Activated T-cell treated with anti-CD3 and anti-CD28 coated beads, Interleukin-2, amount 50 U/mL, for 72 hours (primary cell): ENCODE measurements at places on chromosomes 6 and 20.

- no peak overlapping the region for H3K4me3 ChIP-seq
- peaks cover 1% of the 10 kb centered on the region for H3K36me3 ChIP-seq
- no peaks in the 10 kb centered on the region for H3K4me1 ChIP-seq
These were observed 44.4 kb upstream of the SIM1 start for GRCh38 chr6:100509101-100509500.

GRCh38 chr6:52718550-52718949 is 44.7 kb downstream of the GSTA2 start:
- no peak overlapping the region for H3K27ac ChIP-seq
- H3K4me3 ChIP-seq = no peak overlapping the region
- DNase-seq = no peak

DNA sequence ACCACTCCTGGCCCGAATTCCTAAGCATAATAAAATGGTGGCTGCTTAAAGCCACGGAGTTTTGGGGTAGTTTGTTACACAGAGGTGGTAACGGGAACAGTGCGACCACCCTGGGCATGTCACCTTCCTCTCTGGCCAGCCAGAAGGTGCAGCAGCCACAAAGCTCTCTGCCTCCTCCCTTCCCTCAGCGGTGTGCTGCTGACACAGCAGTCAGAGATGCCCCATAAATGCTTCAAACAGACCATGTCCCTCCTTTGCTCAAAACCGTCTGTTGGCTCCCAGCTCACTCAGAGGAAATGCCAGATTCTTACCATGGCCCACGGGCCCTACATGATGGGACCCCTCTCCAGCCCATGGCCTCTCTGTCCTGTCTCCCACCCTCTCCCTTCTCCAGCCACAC is 12.1 kb upstream of the TCF15 start:
- no peaks in the 10 kb centered on the region for H3K4me1 ChIP-seq
- H3K36me3 ChIP-seq = no peaks in the 10 kb centered on the region
- DNase-seq = no peak
- H3K4me3 ChIP-seq = no peak overlapping the region
- H3K27me3 ChIP-seq = peaks cover 62% of the 10 kb centered on the region

DNA sequence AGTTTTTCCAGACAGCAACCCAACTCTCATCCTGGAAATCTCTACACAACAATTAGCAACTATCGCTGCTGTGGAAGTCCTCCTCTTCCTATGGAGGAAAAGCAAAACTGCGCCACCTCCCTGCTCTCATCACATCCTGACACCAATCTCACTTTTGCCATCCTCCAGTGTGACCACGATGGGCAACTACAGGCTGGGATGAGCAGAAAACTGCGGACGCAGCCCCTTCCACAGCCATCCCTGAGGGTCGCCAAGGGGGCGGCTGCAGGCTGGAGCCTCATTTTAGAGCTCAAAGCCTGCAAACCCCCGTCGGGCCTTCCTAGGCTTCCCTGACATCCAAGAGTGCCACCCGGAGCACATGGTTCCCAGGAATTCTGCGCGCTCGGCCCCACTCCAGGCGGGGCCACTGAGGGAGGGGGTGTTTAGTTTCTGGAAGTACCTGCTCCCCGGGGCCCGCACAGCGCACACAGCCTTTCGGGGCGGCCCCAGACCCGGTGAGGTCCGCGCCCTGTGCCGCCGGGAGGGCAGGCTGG is 1.2 kb downstream of the TCFL5 start:
- H3K27me3 ChIP-seq = no peaks in the 10 kb centered on the region
- H3K4me1 ChIP-seq = peaks cover 15% of the 10 kb centered on the region
- peak overlapping the region; percentile 52 for H3K4me3 ChIP-seq
- no peaks in the 10 kb centered on the region for H3K36me3 ChIP-seq

GRCh38 chr20:2469991-2470422 is 582 bp downstream of the SNRPB start:
- peak overlapping the region; percentile 99 for H3K4me3 ChIP-seq
- peak overlapping the region; percentile 100 for H3K27ac ChIP-seq

DNA sequence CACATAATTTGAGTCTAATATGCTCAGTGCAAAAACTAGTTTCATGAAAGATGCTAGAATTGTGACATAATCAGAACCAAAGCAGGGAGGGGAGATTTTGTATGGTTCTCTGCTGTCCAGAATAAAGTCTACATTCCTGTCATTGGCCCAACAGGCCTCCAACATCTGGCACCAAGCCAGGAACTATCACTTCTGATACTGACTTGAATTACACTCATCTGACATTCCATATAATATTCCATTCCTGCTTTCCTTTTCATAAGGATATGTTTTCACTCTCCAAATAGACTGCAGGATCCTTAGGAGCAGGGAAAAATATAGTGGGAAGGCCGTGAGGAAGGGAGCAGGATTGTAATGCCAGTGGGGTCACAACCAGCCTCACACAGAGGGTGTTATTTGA is 84.6 kb upstream of the BTN3A2 start:
- no peaks in the 10 kb centered on the region for H3K27me3 ChIP-seq
- peaks cover 31% of the 10 kb centered on the region for H3K4me1 ChIP-seq

GRCh38 chr6:110971468-110971867 is 10.4 kb upstream of the RPF2 start:
- no peak for DNase-seq
- no peaks in the 10 kb centered on the region for H3K4me1 ChIP-seq
- no peaks in the 10 kb centered on the region for H3K27me3 ChIP-seq
- no peak overlapping the region for H3K27ac ChIP-seq
- H3K36me3 ChIP-seq = no peaks in the 10 kb centered on the region
- no peak overlapping the region for H3K4me3 ChIP-seq

DNA sequence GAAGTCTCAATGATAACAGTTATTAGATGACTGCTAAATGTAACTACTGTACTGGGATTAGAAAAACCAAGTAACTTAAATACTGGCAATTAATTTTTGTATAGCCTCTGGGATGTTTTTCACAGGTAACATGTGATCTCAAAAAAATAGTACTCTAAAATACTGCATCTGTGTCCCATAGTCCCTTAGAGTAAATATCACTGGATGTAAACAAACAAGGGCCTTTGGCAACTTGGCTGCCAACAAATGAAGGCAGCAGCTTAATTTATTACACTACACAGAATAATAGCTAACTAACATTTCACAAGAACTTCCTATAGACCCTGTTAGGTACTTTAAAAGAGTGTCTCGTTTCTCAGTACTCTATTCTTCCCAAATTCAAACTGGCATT is 14.0 kb downstream of the ARHGAP18 start:
- H3K4me1 ChIP-seq = peaks cover 41% of the 10 kb centered on the region
- no peaks in the 10 kb centered on the region for H3K27me3 ChIP-seq
- peak overlapping the region; percentile 57 for H3K27ac ChIP-seq
- DNase-seq = no peak
- H3K4me3 ChIP-seq = peak overlapping the region; percentile 55

DNA sequence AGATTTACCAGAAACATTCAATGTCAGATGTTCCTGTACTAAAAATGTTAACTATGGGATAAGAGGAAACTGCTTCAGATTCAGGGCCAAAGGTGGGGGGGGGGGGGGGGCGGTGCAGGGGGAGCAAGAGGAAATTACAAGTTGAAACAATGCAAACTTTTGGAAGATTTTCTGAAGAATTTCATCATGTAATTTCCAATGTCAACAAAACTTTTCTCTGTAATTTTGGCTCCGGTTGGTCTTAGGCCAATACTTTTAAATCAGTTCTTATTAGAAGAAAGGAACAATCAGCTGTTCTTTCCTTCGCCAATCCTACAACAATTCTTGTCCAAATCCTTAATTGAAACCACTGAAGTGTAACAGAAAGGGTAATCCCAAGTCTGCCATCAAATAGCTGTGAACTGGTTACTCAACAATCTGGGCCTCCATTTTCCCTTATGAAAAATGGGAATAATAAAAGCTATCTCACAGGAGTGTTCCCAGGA is 13.1 kb downstream of the UQCC1 start:
- H3K4me1 ChIP-seq = peaks cover 6% of the 10 kb centered on the region
- H3K4me3 ChIP-seq = no peak overlapping the region
- DNase-seq = no peak
- no peaks in the 10 kb centered on the region for H3K27me3 ChIP-seq

GRCh38 chr20:19008497-19008896 is 194.9 kb downstream of the SCP2D1 start:
- DNase-seq = no peak
- peaks cover 6% of the 10 kb centered on the region for H3K27me3 ChIP-seq
- H3K27ac ChIP-seq = no peak overlapping the region

GRCh38 chr6:39904946-39905639 is 29.2 kb downstream of the MOCS1 start:
- H3K36me3 ChIP-seq = no peaks in the 10 kb centered on the region
- no peak overlapping the region for H3K27ac ChIP-seq
- no peaks in the 10 kb centered on the region for H3K4me1 ChIP-seq
- H3K27me3 ChIP-seq = no peaks in the 10 kb centered on the region
- no peak for DNase-seq

GRCh38 chr6:97095311-97095850 is 170.9 kb downstream of the KLHL32 start:
- H3K4me3 ChIP-seq = no peak overlapping the region
- H3K27me3 ChIP-seq = no peaks in the 10 kb centered on the region
- DNase-seq = no peak
- H3K36me3 ChIP-seq = no peaks in the 10 kb centered on the region
- no peaks in the 10 kb centered on the region for H3K4me1 ChIP-seq

DNA sequence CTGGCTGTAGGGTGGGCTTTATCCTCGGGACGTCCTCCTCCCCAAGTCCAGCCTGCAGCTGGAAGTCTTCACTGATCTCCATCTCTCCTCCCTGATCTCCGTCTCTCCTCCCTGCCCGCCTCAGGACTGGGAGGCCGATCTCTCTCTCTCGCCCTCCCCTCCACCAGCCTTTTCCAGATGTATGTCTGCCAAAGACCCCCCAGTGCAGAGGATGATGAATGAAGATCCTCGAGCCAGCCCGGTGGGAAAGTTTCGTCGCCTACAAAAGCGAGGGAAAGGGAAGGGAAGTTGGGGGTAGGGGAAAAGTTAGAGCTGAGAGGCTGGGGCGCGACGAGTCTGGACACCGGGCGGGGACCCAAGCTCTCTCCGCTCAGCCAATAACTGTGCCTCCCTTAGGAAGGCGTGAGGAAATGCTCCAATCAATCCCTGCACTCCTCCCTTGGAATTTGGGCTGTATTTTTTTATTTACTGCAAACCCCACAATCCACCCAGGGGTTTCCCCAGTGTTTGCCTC is 595 bp upstream of the SRF start:
- peaks cover 7% of the 10 kb centered on the region for H3K36me3 ChIP-seq
- H3K27ac ChIP-seq = peak overlapping the region; percentile 75
- no peaks in the 10 kb centered on the region for H3K27me3 ChIP-seq
- no peak for DNase-seq

DNA sequence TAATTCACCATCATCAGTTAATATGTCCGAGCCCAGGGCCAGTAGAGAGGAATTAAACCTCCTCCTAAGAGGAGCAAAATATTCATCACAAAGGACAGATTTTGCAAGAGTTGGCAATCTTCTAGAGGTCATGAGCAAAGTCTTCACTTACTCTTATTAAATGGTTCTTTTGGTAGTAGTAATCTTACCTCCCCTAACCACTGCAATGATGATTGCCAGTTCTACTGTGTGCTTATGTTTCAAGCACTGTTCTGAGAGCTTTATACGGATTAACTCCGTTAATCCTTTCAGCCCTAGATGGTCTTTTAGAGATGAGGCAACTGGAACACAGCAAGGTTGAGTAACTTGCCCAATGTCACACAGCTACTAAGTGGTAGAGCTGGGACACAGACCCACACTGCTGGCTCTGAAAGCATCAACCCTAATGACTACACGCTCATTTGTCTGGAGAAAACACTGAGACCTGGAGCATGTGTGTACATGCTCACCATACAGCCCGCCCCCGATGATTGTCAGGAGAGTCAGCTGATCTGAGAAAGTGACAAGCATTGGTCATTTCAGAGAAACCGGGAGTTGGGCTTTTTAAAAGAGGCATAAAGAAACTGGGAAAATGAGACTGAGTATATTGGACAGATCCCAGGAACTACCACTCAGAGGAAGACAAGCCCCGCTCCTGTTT is 276.0 kb downstream of the NRN1 start:
- no peak overlapping the region for H3K4me3 ChIP-seq
- H3K4me1 ChIP-seq = no peaks in the 10 kb centered on the region
- no peaks in the 10 kb centered on the region for H3K27me3 ChIP-seq
- H3K36me3 ChIP-seq = no peaks in the 10 kb centered on the region

DNA sequence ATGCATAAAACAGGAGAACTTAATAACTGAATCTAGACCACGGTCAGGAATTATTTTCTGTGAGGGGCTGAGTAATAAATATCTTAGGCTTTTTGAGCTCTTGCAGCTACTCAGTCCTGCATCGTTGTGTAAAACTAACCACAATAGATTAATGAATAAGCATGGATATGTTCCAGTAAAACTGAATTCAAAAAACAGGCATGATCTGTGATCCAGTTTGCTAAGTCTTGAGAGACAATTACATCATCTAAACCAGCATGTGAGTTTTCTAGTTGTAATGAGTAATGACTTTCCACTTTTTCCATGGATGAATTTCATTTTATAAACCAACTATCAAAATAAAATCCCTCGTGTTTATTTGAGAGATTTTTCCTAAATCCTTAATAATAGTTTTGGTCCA is 336.8 kb downstream of the RFPL4B start:
- no peak for DNase-seq
- no peaks in the 10 kb centered on the region for H3K36me3 ChIP-seq
- no peaks in the 10 kb centered on the region for H3K27me3 ChIP-seq
- no peaks in the 10 kb centered on the region for H3K4me1 ChIP-seq
- H3K27ac ChIP-seq = no peak overlapping the region
